ENCODE measurements at places on chromosomes 5 and 9.

DNA sequence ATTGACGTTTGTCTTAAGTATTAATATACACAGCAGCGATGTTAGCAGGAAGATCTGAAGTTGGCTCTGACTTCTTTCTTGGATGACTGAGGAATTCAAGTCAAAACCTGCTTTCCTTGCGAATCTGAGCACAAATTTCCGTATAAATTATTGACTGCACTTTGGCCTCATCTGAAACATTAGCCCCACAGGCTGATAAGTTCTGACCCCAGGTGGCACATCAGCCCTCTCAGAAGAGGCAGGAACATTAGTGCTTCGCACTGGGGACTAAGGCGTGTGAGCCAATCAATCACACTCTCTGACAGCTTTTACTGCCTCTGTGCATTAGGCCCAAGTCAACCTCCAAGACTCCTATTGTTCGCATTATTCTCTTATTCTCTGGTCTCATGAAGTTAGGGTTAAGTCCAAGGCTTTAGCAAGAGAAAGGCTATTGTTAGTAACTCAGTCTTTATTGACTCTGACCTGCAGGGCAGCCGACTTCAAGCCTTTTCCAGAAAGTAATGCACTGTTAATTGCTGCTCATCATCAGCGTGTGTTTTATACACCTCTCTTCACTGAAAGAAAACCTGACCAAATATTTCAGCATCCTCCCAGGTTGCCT is 84.2 kb downstream of the ZNF608 start:
- DNase-seq = no peak

- no peak for DNase-seq
Observed at GRCh38 chr5:79595086-79595485, 17.2 kb upstream of the TENT2 start.

DNA sequence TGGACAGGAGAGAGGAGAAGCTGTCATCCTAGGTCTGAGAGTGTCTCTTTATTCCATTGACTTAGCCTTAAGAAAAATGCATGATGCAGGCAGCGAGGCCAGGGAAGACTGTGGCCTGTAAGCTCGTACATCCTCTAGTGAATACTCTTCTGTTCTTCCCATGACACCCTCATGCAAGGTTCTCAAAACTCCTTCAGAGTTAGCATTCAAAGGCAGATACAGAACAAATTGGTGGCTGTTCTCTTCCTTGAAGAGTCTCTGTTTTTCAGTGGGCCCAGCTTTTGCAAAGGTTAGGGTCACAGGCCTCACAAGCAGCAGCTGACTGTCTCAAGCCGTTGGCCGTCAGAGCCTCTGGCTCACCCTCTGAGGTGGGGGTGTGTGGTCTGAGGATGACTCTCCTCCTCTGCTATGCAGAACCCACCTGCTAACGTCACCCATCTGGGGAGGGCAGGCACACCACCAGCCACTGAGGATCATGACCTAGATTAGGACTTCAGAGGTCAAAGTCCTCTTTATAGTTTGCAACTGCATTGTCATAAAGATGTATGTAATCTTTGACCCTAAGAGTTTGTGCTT is 15.1 kb downstream of the ADCY2 start:
- DNase-seq = no peak

DNA sequence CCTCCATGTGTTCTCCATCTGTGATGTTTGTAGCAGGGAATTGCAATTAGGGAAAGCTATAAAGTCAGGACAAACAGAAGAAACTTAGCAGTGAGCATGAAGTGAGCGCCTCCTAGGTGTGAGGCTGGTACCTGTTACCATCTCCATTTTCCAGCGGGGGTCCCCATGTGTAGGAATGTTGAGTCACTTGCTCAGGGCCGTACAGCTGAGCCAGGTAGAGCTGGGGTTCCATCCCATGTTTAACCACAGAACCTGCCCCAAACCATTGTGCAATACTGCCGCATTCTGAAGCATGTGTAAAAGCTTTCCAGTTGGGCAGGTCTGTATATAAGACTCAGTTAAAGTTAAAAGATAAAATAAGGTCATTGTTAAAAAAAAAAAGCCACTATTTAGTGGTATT is 62.7 kb downstream of the NDFIP1 start:
- DNase-seq = no peak

- no peak for DNase-seq
Observed at GRCh38 chr5:133289686-133290367, 238.0 kb downstream of the HSPA4 start.

DNA sequence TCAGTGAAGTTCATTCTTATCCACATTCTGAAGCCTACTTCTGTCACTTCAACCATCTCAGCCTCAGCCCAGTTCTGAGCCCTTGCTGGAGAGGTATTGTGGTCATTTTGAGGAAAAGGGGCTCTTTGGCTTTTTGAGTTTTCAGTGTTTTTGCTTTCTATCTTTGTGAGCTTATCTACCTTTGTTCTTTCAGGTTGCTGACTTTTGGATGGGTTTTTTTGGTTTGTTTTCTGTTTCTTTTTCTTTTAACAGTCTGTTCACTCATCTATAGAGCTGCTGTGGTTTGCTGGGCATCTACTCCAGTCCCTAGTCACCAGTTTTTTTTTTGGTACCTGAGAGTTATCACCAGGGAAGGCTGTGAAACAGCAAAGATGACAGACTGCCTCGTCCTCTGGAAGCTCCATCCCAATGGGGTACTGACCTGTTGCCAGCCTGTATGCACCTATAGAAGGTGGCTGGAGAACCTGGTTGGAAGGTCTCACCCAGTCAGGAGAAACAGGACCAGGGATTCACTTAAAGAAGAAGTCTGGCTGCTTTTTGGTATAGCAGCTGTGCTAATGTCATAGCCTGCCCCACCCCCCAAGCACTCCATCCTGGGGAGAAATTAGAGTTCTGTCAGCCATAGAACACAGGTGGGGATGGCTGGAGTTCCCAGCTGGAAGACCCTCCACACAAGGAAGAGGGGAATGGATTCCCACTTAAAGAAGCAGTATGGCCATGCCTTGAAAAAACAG is 138.6 kb upstream of the TSLP start:
- no peak for DNase-seq

DNA sequence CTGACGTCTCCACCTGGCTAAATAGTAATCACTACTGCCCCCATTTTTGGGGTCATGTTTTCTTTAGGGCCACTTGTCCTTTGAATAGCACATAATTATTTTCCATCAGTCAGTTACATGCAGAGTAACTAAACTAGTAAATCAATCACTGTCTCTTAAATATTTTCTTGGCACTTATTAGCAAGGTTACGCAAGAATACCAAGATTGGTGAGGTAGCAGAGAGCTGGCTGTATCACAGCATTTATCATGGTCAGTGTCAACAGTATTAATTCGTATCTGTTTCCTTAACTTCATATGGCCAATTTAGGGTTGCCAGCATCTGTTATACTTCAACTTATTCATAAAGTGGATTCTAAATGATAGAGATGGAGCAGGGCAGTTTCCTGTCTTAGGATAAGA is 346.8 kb upstream of the FAM174A start:
- DNase-seq = no peak

Data from NCI-H460 (cell line).